ENCODE measurements at places on chromosomes 1 and 21.
A peak's percentile ranks its signal among the peaks of the same experiment; 100 is the strongest.

DNA sequence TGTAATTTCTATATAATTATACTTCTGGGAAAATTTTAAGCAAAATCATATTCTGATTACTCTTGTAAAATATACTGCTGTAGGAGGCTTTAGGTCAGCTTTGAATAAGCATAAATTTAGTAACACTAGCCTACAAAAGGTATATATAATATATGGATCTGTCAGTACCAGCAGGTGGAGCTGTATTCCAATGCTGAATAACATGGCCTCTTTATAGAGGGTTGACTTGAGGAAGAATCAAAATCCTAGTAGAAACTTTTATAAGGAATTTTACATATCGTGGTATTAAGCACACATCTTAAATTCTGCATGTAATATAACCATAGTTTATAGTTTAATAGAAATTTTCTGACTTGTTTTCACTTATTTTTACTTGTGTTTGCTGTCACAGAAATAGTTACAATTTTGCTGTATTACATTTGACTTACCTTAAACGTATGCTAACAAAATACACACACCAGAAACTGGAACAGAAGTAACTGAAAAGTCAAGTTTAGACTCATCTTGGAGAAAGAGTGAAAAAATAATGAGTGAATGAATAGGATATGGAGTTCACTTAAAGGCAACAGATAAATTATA, 79.3 kb downstream of the HMCN1 start:
- peak; percentile 67 for DNase-seq

DNA sequence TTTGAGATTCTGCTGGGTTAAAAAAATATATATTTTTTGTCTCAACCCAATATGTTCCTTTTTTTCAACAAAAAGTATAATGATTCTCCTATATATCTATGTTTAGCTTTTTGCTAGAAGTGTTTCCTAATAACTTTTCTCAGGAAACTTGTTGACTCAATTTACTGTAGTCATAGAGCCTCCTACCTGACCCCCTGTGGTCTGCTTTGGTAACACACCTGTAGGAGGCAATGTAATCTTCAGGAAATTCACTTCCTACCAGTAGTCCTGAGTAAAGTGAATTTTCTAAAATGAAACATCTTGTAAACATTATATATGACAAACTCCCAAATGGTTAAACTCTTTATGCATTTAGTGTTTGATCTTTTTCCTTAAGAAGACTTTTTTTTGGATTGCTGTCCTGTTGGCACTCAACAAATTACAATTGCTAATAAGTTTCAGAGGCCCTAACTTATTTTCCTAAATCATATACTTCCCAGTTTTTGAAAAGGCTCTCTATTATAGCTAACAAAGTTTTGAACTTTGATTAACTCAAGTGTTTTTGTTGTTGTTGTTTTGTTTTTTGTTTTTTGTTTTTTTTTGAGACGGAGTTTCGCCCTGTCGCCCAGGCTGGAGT, 118.3 kb downstream of the OLFML2B start:
- DNase-seq, result peak; percentile 57

- peak; percentile 90 for DNase-seq
These were observed 71.8 kb upstream of the ADAM30 start for GRCh38 chr1:119968068-119968492.

DNA sequence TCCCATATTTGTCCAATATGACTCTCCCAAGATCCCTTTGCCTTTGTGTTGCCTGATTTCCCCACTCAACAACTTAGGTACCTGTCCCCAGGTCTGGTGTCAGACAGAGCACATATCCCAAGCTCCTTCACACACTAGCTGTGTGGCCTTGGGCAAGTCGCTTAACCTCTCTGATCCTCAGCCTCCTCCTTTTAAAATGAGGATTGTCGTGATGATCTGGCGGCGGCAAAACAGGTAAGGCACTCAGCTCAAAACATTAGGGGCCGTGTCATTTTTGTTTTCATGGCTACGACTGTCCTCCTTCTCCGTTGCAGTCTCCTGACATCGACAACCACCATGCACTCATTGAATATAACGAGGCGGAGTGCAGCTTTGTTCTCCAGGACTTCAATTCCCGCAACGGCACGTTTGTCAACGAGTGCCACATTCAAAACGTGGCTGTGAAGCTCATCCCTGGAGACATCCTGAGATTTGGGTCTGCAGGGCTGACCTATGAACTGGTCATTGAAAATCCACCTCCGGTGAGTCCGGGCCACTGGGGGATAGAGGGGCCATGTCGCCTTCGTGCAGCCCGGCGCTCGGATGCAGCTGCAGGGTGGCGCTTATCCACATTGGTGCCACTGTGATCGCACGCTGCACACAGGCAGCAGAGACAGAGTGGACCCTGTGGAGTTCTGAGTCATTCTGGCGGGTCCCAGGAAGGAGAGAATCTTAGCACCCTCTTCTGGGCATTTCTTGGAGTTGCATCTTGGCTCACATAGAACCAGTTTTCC, 25.2 kb downstream of the FHAD1 start:
- peak; percentile 51 for DNase-seq

GRCh38 chr1:113608399-113608798, 150.9 kb downstream of the PHTF1 start:
- DNase-seq, result no peak

- no peak for DNase-seq
These were observed 124.7 kb downstream of the SYF2 start for GRCh38 chr1:25107643-25108010.

- peak; percentile 75 for DNase-seq
These were observed 90.5 kb downstream of the EDEM3 start for GRCh38 chr1:184664042-184664660.

DNA sequence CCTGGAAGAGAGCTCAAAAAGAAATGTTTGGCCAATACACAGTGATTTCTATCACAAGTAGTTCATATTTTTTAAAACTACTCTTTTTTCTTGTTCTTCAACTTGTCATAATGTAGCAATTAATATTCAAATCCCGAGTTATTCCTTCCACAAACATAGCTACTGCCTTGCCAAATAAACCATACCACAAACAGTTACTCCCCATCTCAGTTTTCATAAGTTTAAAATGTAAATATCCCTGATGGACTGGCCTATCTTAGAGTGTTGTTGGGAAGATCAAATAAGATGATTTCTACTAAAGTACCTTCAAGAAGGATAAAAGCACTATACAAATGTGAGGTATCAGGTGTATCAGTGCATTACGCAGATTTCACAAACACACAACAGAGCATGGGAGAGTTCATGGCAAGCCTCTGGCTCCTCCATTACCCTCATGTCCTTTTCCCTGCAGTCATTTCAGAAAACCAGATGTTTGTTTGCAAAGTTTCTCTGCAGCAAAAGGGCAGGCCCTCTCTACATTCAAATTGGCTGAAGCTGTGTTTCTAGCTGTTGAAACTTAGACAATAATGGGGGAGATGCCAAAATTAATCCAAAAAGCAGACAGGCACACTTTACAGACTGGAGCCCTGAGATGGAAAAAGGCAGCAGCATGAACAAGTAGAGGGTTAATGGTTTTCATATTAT, 16.1 kb downstream of the WLS start:
- no peak for DNase-seq

All from erythroblast (primary cell).